Testis (tissue), 5 donors: ENCODE measurements at places on chromosomes 1 and 21. TPM values are rescaled to one million over a fixed set of nuclear protein-coding genes. Genes with fewer than 3 reads are reported as not detected.

Gene DNM3
- 8.4 TPM for total RNA-seq

Gene SPATA46
- 12.7 TPM for total RNA-seq

Gene NBPF4
- total RNA-seq: 6.9 TPM

Gene LIN28A
- total RNA-seq: 1.5 TPM

Gene ACTA1
- total RNA-seq: 0.94 TPM

Gene CDCA8
- total RNA-seq: 28.1 TPM

Gene CYYR1
- 4.4 TPM for total RNA-seq

Gene HSD3B2
- total RNA-seq: 0.19 TPM

Gene KRTAP13-2
- total RNA-seq: not detected

Gene SMIM1
- total RNA-seq: 205 TPM

Gene TMOD4
- not detected for total RNA-seq

Gene NTNG1
- total RNA-seq: 2.2 TPM

Gene MRAP
- 1.4 TPM for total RNA-seq

Gene YY1AP1
- 219 TPM for total RNA-seq

Gene S100A4
- total RNA-seq: 15.8 TPM
